Activated CD8-positive, alpha-beta memory T cell treated with anti-CD3 and anti-CD28 coated beads for 1 hour (primary cell): ENCODE measurements at places on chromosomes 13 and 19.

- DNase-seq, result no peak
Observed at GRCh38 chr13:97179501-97179900, 42.6 kb upstream of the MBNL2 start.

GRCh38 chr13:53357582-53357981 is 329.0 kb downstream of the OLFM4 start:
- DNase-seq, result no peak

GRCh38 chr19:55242517-55242916 is 14.0 kb upstream of the TMEM86B start:
- no peak for DNase-seq

GRCh38 chr13:84137292-84137691 is 255.0 kb upstream of the SLITRK1 start:
- DNase-seq, result no peak

GRCh38 chr13:100098445-100099116 is 9.7 kb downstream of the PCCA start:
- no peak for DNase-seq

- DNase-seq, result no peak
Observed at GRCh38 chr19:14614099-14614412, 31.2 kb downstream of the CLEC17A start.

GRCh38 chr13:110471833-110472162 is 89.7 kb downstream of the RAB20 start:
- no peak for DNase-seq

DNA sequence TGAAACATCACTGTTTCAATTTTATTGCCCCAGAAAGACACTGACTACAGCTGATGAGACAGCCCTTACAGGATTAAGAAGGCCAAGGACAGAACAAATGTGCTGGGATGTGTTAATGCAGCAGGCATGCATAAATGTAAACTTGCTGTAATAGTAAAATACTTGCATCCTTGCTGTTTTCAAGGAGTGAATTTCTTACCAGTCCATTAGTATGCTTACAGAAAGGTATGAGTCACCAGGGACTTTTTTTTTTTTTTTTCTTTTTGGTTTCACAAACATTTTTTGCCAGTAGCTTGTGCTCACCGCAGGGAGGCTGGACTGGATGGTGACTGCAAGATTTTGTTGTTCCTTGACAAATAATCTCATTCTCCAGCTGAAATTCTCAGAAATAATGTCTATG is 55.1 kb downstream of the GPR180 start:
- no peak for DNase-seq

DNA sequence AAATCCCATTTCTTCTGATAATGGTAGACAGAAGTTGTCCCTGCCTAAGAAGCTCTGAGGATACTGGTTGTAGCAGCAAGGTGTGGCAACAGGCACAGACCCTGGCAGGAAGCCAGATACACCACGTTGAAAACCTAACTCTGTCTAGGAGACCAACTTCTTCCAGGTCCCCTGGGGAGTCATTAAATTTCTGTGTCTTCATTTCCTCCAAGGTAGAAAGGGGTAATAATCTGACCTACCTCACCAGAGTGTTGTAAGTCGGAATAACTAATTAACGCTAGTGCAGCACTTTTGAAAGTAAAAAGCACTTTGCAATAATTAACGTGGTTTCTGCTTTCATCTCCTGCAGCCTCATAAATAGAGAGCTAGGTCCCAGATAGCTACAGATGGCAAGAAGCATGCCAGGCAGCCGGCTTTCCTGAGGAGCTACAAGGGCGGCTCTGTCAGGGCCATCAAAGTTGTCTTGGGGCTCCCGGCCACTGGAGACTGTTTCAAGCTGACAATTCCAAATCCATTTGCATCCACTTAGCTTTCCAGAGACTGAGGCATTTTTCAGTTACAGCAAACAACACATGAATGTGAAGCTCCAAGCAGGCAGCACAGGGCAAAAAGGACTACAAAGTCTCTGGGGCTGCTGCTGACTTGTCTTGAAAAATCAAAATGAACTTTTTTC is 176.2 kb downstream of the FOXO1 start:
- DNase-seq, result peak; percentile 27
